ENCODE measurements at places on chromosomes 7 and 10. TPM values are rescaled to one million over a fixed set of nuclear protein-coding genes. Genes with fewer than 3 reads are reported as not detected.
A peak's percentile ranks its signal among the peaks of the same experiment; 100 is the strongest.

- H3K36me3 ChIP-seq, result no peaks in the 10 kb centered on the region
- H3K27me3 ChIP-seq, result no peaks in the 10 kb centered on the region
- no peak overlapping the region for H3K4me3 ChIP-seq
- H3K4me1 ChIP-seq, result no peaks in the 10 kb centered on the region
Measured at GRCh38 chr7:3461923-3462322, 160.9 kb downstream of the SDK1 start.

DNA sequence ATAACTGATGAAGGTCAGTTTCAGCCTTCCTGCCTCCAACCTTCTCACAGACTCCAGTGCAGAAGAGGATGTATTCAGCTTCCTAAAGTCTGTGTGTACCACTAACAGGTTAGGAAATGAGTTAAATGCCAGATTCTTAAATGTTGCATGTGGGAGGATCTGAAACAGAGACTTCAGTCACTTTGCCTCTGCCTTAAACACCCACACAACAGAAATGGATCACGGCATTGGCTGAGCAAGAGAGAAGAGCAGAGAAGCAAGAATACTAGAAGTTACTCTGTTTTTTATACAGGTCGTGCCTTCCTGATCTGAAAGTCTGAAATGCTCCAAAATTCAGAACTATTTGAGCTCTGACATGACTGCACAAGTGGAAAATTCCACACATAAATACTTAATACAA lies 98.9 kb upstream of the ARHGAP21 start:
- H3K4me3 ChIP-seq, result no peak overlapping the region
- no peaks in the 10 kb centered on the region for H3K4me1 ChIP-seq
- no peaks in the 10 kb centered on the region for H3K27me3 ChIP-seq
- DNase-seq, result no peak

DNA sequence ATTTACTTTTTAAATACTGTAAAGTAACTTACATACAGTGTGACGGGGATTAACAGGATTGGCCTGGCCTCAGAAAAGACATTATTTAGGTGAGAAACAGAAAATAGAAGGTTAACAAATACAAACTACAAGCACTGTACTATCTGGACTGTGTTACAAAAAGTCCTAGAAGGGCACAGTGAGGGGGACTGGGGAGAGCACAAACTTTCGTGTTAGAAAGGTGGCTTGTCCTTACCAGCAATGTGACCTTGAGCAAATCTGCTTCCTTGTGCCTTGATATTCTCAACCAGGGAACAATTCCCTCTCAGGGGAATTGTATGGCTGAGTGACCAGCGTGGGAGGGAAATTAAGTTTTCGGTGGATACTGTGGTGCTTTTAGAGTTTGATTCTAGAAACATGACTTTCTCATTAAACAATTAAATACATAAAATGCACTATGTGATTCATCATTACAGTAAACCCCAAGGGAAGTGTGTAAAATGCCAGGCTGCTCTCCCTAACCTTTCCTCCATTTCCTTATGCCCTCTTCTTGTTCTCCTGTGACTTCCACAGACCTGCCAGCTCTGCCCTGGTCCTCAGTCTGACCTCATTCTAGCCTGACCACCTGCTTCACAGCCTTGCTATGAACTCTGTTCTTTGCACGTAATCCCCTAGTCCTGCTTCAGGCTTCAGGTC lies 57.7 kb downstream of the OSBPL3 start:
- no peak overlapping the region for H3K27ac ChIP-seq
- no peaks in the 10 kb centered on the region for H3K27me3 ChIP-seq
- H3K36me3 ChIP-seq, result no peaks in the 10 kb centered on the region
- H3K4me3 ChIP-seq, result no peak overlapping the region
- no peaks in the 10 kb centered on the region for H3K4me1 ChIP-seq

DNA sequence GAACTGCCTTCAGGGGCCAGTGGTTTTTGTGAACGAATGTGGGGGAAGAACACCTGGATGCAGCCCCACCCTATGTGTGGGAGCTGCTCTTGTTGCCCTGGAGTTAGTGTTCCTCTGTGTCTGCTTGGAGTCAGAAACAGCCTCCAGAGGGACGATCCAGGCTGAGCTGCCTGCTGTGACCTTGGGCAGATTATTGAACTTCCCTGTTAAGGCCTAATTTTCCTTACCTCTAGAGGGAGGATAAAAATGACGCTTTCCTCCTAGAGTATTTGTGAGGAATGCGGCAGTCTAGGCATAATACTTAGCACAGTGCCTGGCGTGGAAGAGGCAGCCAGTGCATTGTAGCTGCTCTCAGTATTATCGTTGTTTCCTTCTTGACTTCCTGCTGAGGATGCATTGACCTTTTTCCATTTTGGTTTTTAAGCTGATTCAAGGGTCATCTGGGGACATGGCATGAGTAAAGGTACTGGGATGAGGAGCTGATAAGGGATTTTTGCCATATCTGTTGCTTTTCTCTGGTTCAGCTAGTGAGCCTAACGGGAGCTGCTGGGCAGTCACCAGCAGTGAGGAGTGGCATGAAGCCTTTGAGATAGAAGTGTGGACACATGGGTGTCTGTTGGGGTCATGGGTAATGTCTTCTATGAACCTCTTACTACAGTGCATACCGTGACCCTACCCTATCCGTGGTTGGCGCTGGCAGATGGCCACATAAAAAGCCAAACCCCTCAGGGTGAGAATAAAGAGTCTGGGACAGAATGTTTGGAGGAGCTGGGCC lies 6.4 kb downstream of the ZFYVE27 start:
- DNase-seq, result no peak
- no peaks in the 10 kb centered on the region for H3K27me3 ChIP-seq
- peaks cover under 1% of the 10 kb centered on the region for H3K4me1 ChIP-seq
- no peak overlapping the region for H3K27ac ChIP-seq
- H3K4me3 ChIP-seq, result no peak overlapping the region

- DNase-seq, result no peak
- H3K4me3 ChIP-seq, result no peak overlapping the region
- H3K27ac ChIP-seq, result no peak overlapping the region
- H3K36me3 ChIP-seq, result no peaks in the 10 kb centered on the region
- H3K27me3 ChIP-seq, result no peaks in the 10 kb centered on the region
- no peaks in the 10 kb centered on the region for H3K4me1 ChIP-seq
Measured at GRCh38 chr10:79976999-79977398, 28.1 kb upstream of the SFTPD start.

GRCh38 chr10:61477451-61477850 lies 24.3 kb upstream of the TMEM26 start:
- DNase-seq, result no peak
- no peak overlapping the region for H3K27ac ChIP-seq
- no peaks in the 10 kb centered on the region for H3K36me3 ChIP-seq
- H3K27me3 ChIP-seq, result no peaks in the 10 kb centered on the region
- no peak overlapping the region for H3K4me3 ChIP-seq

DNA sequence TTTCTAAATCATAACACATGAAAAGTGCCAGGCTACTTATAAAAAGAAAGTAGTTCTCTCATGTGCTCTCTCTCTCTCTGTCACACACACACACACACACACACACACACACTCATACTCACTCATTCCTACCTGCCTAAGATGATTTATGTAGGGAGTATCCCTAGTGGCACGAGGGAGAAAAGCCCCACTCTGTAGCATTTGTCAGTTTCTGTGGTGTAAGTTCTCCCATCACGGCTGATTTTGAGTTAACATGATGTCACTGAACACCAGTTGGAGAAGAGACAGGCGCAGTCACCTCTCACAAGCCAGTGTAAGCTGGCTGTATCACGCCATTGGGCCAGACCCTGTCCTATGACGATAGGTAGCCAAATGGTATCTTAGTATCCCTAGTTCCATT lies 395.4 kb downstream of the SFMBT2 start:
- no peak overlapping the region for H3K4me3 ChIP-seq
- H3K36me3 ChIP-seq, result no peaks in the 10 kb centered on the region
- H3K27ac ChIP-seq, result no peak overlapping the region
- no peak for DNase-seq
- H3K27me3 ChIP-seq, result no peaks in the 10 kb centered on the region

DNA sequence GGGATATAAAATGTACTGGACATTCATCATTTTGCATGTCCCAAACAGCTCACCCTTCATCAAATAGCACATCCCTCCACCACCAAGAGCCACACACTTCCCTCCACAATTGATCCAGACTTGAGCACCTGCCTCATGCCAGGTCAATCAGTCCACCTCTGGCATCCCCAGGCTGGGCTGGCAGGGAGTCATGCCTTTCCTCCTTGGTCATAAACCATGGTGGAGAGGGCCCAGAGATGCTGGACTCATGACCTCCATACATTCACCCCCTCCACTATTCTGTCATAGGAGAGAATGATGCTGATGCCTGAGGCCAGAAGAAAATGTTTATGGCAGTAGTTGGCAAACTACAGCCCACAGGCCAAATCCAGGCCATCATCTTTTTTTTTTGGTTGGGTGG lies 16.1 kb upstream of the GDF10 start:
- H3K27me3 ChIP-seq, result no peaks in the 10 kb centered on the region
- H3K4me1 ChIP-seq, result no peaks in the 10 kb centered on the region
- H3K27ac ChIP-seq, result no peak overlapping the region
- DNase-seq, result no peak
- no peaks in the 10 kb centered on the region for H3K36me3 ChIP-seq

DNA sequence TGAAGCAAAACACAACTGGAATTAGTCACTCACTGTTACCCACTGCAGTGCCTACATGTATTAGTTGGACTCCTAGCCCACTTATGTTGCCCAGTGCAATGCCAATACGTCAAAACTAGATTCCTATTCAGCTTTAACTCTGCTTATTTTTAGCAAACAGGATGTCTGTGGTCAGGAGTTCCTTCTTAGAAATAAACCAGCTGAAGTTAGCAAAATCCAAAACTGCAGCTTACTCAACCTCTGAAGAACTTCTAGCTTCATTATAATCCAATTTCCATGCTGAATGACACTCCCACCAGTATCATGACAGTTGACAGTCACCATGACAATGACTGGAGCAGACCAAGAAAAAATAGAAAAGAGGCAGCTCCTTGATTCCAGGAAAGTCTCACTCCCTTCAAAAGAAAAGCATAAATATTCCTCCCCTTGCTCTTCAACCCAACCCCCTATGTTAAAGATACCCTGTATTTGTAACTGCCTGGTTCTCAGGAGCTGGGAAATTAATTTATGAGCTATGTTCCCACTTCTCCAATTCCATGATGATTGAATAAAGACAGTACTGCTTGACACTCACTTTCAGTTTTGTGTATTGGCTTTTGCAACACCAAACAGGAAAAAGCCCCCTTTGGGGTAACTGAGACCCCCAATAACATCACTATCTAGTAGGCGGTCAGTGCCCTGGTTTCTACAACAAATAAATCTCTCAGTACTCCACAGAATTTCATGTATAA lies 327.4 kb downstream of the SORCS1 start:
- no peaks in the 10 kb centered on the region for H3K36me3 ChIP-seq
- no peak overlapping the region for H3K27ac ChIP-seq
- no peak overlapping the region for H3K4me3 ChIP-seq

DNA sequence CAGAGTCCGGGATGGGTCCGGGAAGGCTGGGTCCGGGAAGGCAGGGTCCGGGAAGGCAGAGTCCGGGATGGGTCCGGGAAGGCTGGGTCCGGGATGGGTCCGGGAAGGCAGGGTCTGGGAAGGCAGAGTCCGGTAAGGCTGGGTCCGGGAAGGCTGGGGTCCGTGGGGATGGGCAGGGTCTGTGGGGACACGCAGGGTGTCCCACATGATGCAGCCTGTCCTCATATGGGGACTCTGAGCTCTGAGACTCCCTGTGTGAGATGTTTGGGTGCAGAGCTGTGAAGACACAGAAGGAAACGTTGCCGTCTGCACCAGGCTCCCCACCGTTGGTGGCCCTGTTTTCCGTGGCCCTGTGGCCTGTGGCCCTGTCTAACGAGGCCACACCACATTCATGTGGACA lies 45.7 kb upstream of the ADGRA1 start:
- H3K27ac ChIP-seq, result no peak overlapping the region
- DNase-seq, result no peak
- no peaks in the 10 kb centered on the region for H3K36me3 ChIP-seq
- H3K4me1 ChIP-seq, result no peaks in the 10 kb centered on the region
- H3K4me3 ChIP-seq, result no peak overlapping the region

DNA sequence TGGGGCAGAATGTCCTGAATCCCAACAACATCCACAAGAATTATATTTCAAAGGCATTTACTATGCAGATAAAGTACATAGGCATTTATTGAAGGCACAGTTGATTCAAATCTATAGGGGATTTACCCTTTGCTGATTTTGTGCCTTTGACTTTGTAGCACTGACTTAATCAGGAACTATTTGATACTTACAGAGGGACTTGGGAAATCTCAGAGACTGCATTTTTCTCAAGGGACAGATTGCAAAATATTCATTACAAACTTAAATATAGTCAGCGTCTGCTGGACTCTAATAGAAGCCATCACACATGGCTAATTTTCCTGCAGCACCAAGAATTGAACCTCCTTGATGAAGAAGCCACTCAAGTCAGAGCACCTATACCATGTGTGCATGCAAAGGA lies 44.9 kb downstream of the FAS start:
- H3K4me1 ChIP-seq, result peaks cover 4% of the 10 kb centered on the region
- no peaks in the 10 kb centered on the region for H3K36me3 ChIP-seq
- no peak overlapping the region for H3K27ac ChIP-seq
- H3K4me3 ChIP-seq, result no peak overlapping the region
- no peak for DNase-seq

DNA sequence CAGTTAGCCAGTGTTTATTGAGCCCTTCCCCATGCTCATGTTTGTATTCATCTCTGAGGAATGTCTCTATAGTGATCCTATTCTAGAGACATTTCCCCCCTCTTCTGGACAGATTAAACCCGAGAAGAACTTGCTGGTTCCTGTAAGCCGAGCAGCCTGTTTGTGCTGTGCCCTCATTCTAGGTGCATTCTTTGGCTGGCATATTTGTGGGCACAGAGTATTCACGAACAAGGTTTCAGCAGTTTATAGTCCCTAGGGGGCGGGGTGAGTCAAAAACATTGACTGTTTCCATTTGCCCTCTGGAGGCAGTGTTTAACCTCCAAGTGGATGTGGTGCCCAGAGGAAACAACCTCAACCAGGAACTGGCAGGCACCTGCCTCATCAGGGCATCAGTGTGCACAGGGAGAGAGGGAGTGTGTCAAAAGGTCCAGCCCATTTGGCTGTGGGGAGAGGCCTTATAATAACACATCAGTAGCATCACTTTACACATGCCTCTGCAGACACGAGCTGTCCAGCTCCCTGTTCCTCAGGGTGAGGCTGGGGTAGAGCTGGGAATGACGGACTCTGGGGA lies 273.3 kb upstream of the LRGUK start:
- no peak overlapping the region for H3K27ac ChIP-seq
- peak; percentile 61 for DNase-seq
- no peak overlapping the region for H3K4me3 ChIP-seq
- H3K36me3 ChIP-seq, result no peaks in the 10 kb centered on the region

- H3K36me3 ChIP-seq, result no peaks in the 10 kb centered on the region
- no peak overlapping the region for H3K4me3 ChIP-seq
- H3K27me3 ChIP-seq, result no peaks in the 10 kb centered on the region
- no peaks in the 10 kb centered on the region for H3K4me1 ChIP-seq
- no peak for DNase-seq
- no peak overlapping the region for H3K27ac ChIP-seq
Measured at GRCh38 chr7:111112439-111112838, 21.5 kb downstream of the LRRN3 start.

- no peak for DNase-seq
- no peak overlapping the region for H3K27ac ChIP-seq
- peaks cover under 1% of the 10 kb centered on the region for H3K4me1 ChIP-seq
Measured at GRCh38 chr7:139124084-139124914, 14.8 kb upstream of the ZC3HAV1 start.

TMEM229A gene
- not detected for total RNA-seq

ZCCHC24 gene
- total RNA-seq, result 19.1 TPM

HTR5A gene
- not detected for total RNA-seq

DEPP1 gene
- 11.1 TPM for total RNA-seq

OR2A1 gene
- not detected for total RNA-seq

CREB5 gene
- 3.6 TPM for total RNA-seq

RNF133 gene
- total RNA-seq, result 0.32 TPM

HYAL4 gene
- not detected for total RNA-seq

MYH16 gene
- total RNA-seq, result not detected

Measured in colonic mucosa (tissue), 4 donors.